ENCODE measurements at places on chromosomes 13 and 19.
A peak's percentile ranks its signal among the peaks of the same experiment; 100 is the strongest.

GRCh38 chr19:13044231-13044836, 49.1 kb downstream of the NFIX start:
- DNase-seq, result no peak

- DNase-seq, result no peak
Observed at GRCh38 chr13:109715902-109716301, 70.5 kb downstream of the IRS2 start.

DNA sequence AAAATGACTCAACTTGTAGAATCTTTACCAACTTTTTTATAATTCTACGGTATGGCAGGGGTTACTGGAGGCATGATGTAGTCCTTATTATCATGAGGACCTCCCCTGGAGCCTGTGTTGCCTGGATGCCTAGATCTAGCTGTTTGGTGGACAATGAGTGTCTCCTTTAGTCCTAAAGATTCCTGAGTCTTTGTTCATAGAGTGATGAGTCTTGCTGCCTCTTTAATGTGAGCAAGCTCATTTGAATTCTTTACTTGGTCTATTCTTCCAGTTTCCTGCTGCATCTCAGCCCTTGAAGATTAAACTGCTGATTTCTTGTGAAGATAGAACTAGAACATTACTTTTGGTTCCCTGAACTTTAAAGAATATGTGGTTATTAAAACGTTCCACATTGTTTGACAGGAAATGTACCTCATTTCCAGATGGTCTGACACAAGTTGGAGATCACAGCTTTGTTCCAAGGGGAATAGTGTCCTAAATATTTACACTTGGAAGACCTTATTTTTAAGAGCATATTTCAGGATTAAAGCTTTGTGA, 51.9 kb downstream of the SLAIN1 start:
- no peak for DNase-seq

GRCh38 chr13:27679896-27680295, 58.2 kb downstream of the POLR1D start:
- no peak for DNase-seq

DNA sequence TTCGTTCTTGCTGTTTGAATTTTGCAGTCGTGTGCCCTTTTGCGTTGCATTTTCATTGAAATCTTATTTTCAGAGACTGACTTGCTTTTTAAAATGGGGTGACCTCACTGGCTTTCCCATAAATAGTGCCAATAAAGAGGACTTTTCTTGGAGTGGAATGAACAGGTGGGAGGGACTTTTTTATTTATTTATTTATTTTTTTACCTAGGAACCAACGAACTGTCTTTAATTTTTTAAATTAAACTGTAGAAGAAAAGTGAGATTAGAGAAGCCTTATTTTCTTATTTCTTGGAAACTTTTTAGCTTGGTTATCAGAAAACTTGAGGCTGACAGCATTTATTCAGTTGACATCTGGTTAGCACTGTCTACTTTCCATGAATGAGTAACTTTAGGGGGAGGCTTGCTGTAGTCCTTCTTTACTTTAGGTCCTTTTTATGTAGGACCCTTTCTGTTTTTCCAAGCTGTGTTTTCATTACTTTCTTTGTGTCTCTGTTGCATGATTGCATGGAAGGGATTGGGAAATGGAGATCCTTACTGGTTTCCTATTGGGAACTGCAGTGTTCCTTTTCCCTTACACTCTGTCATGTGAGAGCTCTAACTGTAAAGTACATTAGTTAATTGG, 1.7 kb downstream of the SLAIN1 start:
- DNase-seq, result no peak

DNA sequence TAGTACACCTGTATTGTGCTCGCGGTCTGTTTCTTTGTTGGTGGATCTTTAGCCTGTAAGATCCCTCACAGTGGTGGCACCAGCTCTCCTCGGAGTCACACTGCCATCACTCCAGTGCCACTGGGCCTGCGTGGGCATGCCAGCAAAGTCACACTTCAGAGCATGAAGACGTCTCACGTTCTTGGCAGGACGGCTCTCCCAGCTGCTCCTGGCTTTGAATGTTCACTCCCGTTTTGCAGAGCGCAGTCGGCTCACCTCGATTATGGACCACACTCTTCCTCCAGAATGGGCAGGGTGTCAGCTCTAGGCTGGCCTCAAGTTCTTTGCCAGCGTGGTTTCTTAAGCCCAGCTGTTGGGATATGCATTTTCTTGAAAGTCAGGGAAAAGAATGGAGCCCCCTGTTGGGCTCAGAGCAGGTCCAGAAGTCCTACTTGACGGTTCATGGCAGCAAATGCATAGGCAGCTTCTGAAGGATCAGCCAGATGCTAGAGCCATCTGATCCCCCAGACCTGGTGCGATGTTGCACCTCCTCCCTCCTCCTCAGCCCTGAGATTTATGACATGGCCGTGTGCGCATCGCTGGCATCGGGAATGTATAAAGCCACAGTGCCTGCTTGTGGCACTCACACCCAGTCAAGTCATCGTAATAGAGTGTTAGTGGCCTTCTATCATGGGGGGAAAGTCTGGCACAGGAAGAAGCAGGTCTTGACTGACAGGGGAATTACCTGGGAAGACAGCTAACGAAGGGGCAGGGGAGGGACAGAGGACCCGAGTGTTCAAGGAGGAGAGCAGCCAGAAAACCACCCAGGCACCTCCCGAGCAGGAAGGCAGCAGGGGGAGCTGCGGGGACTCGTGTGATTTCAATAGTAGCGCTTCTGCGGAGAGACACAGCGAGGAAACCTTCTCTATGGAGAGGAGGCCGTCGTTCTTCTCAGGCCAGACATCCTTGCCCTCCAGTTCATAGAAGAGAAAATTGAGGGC, 40.2 kb upstream of the NPAS1 start:
- no peak for DNase-seq

- no peak for DNase-seq
Observed at GRCh38 chr13:109875746-109876145, 89.4 kb upstream of the IRS2 start.

GRCh38 chr13:97372936-97373335, 61.0 kb upstream of the RAP2A start:
- no peak for DNase-seq

DNA sequence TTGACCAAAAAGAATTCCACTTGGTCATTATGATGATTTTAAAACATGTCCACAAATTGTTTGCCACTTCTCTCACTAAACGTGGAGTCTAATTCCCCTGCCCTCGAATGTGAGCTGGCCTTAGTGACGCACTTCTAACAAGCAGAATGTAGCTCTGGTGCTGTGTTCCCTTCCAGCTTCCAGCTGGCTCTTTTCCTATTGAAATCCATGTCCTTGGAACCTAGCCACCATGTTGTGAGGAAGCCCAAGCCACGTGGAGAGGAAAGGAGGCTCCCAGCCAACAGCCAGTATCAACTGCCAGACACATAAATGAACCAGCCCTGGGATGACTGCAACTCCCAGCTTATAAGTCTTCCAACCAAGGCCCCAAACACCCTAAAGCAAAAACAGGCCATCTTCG, 23.6 kb upstream of the CEBPA start:
- DNase-seq, result no peak

GRCh38 chr13:77716692-77717091, 19.2 kb downstream of the SLAIN1 start:
- DNase-seq, result no peak

DNA sequence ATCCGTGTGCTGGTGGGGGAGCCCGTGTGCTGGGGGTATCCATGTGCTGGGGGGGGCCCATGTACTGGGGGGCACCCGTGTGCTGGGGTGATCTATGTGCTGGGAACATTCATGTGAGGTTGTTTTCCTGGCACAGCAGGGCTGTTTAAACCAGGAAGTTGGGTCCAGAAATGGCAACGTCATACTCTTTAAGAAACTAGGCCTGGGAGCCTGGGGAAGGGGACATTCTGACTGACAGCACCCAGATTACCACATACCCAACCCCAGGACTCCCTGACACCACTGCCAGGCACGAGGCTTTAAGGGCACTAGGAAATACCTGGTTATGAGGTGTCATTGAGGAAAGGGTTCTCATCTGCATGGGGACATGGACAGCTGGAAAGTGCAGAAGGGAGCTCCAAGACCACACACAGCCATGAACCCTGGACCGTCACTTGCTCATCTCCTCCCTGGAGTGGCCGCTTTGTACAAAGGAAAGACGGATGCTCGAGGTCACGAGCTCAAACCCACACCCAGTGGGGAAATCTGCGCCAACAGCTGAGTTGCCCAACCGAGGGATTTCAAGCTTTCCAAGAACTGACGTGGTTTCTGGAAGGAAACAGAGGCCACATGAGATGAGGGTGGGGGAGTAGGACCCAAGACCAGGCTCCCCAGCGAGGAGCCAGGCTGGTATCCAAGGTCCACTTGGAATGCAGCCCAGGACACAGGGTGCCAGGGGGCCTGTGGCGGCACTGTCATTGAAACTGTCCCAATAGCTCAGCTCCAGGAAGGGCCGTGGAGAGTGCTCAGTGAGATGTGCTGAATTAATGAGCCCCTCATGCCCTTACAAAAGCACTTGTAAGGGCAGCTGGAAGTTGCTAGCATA, 40.9 kb downstream of the RAB20 start:
- no peak for DNase-seq

- no peak for DNase-seq
Observed at GRCh38 chr13:75329097-75329496, 152.9 kb downstream of the TBC1D4 start.

GRCh38 chr19:12494260-12494860, 9.7 kb upstream of the ZNF709 start:
- no peak for DNase-seq

DNA sequence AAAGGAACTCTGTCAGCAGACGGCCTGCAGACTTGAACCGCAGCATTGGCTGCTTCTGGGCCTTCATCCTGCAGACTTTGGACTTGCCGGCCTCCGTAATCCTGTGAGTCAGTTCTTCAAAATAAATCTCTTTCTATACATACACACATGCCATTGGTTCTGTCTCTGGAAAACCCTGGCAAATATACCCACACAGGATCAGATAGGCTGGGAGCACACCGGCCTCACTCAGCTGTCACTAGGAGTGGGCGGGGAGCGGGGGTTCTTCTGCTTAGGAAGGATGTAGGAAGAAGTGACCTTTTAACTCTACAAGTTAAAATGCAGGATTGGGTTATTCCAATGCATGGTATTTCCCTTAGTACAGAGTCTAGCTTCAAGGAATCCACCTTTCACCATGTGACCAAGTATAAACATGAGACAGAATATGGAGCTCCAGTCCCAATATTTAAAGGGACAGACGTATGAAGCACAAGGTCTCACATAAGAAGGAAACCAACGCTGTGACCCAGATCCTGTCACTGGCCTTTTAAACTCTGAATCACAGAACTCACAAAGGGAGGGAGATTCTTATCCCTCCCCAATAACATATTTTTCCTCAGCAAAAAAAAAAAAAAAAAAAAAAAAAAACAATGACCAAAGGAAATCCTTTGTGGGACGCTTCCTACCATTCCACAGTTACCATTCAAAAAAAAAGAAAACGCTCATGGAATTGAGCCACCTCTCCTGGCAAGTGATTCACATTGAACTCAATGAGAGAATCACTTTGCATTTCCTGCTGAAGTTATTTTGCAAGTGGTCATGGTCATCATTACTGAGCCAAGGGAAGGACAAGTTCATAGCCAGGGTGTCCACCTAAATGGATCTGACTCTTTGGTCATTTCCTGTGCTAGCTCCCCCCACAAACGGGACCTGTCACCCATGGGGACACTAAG, 352.9 kb downstream of the FOXO1 start:
- DNase-seq, result no peak

DNA sequence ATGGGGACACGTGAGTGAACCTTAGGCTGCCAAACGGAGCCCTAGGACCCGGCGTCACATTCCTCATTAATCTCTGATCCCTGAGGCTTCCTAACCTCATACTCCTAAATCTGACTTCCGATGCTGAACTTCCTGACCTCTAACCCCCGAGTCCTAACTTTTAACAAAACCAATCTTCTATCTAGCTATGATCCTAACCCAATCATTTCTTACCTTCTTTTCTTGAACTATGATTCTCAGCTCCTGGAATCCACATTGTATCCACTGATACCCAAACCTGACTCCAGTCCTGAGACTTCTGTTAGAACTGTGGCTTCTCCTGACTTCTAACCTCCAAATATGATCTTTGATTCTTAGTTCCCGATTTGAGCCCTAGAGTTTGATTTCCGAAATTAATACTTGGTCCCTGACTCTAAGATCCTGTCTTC, 447 bp downstream of the NFKBIB start:
- DNase-seq, result no peak

- DNase-seq, result no peak
Observed at GRCh38 chr19:3656747-3657394, 30.3 kb upstream of the CACTIN start.

- no peak for DNase-seq
Observed at GRCh38 chr19:4682417-4683200, 12.5 kb upstream of the MYDGF start.

- no peak for DNase-seq
Observed at GRCh38 chr19:44912854-44913253, 1.6 kb upstream of the APOC1 start.

- no peak for DNase-seq
Observed at GRCh38 chr13:37576601-37577000, 22.0 kb downstream of the POSTN start.

GRCh38 chr13:91331047-91331915, 16.2 kb upstream of the MIR17HG start:
- DNase-seq, result peak; percentile 28

DNA sequence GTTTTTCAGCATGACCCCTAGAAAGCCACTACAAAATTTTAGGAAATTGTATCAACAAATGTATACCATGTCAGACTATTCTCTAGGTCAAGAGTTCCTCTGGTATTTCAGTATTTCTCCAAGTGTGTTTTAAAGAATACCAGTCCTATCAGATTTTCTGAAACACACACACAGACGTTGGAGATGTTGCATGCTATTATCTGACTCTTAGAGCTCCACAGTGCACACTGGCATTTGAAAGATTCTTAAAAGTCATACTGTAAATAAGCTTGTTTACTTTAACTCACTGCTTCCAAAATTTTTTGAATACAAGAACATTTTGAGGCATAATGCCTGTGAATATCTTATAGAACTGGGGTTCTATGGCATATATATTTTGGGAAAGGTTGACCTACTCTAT, 33.8 kb upstream of the VWA8 start:
- no peak for DNase-seq

DNA sequence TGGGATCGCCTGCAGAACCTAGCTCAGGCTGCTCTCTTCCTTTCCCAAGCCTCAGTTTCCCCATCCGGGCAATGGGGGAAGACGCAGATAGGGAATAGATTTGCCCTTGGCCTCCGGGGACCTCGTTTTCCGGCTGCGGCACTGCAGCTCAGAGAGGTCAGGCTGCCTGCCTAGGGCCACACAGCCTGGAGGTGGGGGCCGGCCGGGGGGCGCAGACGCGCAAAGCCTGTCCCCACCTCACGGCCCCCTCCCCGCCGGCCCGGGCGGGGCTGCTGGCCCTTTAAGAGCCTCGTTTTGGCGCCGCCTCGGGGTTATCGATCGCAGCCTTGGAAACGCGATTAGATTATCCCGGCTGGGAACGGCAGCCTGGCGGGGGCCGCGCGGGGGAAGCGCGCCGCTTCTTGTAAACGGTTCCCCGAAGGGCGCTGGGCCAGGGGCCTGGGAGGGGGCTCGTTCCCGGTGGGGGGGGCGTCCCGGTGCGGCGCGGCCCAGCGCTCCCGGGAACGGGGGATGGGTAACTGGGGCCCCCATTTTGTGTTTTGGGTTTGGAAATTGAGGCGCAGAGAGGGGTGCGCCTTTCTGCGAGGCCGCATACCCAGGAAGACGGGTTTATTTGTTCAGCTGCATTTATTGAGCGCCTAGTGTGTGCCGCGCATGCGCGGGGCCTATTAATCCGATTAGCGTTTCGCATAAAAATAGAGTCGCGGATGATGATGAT, 23.4 kb upstream of the TCF3 start:
- no peak for DNase-seq

- DNase-seq, result no peak
Observed at GRCh38 chr19:36973844-36974195, 57.7 kb downstream of the ZNF568 start.

Measured in GM20000 (cell line).